ENCODE measurements at places on chromosomes 16 and 17. TPM values are rescaled to one million over a fixed set of nuclear protein-coding genes. Genes with fewer than 3 reads are reported as not detected.

Gene DRG2
- 25.7 TPM for total RNA-seq

Gene SP6
- not detected for total RNA-seq

Gene PLD6
- total RNA-seq, result 7.8 TPM

- no peak for DNase-seq
These were observed 22.8 kb downstream of the ABHD15 start for GRCh38 chr17:29544066-29544465.

- no peak for DNase-seq
These were observed 21.6 kb upstream of the METRNL start for GRCh38 chr17:83057793-83058265.

All from fibroblast of lung (primary cell).